ENCODE measurements at places on chromosomes 5 and 9.

DNA sequence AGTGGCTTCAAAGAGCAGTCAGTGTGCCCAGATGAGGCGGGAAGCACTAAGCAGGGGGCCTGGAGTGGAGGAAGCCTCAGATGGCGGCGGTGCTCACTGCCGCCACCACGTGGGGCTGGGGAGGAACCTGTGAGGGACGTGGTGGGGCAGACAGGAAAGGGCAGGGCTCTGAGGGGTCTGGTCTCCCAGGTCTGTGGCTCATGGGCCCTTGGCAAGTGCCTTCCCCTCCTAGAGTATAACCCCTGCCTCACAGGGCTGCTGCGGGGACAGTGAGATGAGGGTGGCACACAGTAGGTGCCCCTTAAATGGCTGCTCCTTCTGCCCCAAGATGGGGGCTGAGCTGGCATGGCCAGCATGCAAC lies 26.6 kb downstream of the NR5A1 start:
- no peak for DNase-seq

DNA sequence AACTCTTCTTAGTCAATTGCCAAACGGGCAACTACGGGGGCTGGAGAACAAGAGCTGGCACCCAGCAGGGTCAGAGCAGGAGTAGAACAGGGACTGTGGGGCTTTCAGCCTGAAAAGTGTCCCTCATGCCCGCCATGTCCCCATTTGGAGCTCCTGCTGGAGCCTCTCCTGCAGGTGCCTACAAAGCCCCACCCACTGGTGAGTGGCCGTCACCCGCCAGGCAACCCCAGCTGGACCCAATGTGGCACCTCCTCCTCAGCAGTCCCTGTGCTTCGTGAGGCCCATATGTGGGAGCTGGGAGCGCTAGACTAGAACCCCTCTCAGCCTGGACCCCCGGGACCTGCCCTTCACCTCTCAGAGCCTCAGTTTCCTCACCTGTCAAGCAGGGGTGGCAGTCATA lies 40.9 kb downstream of the VAV2 start:
- no peak for DNase-seq

DNA sequence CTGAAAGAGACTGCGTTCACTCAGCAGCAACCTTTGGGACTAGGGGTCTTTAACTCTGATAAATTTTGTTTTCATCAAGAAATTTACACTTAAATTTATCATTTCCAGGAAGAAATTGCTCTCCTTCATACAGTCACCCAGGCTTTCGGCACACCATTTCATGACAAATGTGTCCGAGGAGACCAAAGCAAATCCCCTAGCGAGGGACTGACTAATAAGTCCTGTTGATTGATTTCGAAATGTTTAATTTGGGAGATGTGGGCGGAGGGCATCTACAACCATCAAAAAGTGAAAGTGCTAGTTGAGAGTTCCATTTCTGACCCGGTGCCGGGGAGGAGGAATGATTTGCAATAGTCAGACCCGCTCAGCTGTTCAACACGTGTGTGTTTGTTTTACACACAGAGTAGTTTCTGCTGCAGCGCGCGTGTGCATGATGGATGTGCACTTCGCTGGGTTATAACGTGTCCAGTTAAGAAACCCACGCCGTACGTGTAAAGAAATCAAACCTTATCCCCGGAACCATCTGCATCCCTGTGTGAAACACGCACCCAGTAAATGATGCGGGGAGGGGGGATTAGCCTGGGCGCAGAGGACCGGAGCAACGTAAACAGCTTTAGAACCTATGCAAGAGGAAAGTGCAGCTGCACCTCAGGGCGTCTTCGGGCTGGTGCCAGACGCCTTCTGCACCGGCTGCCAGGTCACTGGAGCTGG lies 845 bp upstream of the NR4A3 start:
- DNase-seq, result no peak

GRCh38 chr5:170791325-170791954 lies 7.9 kb downstream of the GABRP start:
- no peak for DNase-seq

DNA sequence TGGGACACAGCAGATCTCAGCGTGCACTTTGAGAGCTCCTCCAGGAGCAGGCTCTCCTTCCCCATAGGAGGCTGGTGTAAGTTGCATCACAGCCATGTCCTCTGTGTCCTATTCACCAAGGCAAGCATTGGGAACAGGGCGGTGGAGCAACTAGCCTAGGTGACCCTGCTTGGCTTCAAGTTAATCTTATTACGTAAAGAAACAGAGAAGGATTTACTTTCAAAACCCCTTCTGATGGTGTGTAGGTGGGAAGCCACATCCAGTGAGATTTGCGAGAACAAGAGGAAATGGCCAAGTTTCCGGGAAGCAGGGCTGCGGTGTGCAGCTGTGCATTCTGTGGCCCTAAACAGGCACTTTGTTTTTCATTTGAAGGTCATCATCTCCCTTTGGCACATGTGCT lies 80.2 kb downstream of the TRIO start:
- no peak for DNase-seq

GRCh38 chr5:2187687-2188086 lies 305.0 kb upstream of the IRX4 start:
- no peak for DNase-seq

- no peak for DNase-seq
Measured at GRCh38 chr9:38035873-38036272, 33.2 kb downstream of the SHB start.

DNA sequence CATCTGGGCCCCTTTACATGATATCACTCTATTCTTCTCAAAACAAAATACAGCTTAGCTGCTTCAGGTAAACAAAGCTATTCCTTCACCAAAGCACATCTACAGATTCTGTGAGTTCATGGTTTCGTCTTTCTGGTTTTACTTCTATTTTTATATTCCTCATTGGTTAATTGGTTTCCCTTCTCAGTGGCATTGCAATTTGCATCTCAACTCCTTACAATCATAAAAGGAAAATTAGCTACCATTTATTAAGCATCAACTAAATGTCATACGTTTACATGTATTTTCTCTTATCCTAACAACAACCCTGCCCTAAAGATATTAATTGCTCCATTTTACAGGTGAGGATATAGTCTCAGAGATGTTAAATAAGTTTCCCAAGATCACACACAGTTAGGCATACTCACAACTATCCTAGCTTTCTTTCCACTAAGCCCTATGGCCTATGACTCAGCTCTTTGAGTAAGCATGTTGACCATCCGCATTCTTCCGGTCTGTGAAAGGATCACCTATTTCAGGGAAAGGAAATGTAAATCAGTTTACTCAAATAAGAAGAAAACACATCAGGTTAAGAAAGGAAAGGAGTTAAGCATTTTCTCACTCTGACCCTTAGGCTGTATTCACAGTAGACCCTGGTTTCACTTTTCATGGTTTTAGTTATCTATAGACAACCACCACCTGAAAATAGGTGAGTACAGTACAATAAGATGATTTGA lies 146.1 kb downstream of the CAAP1 start:
- no peak for DNase-seq

DNA sequence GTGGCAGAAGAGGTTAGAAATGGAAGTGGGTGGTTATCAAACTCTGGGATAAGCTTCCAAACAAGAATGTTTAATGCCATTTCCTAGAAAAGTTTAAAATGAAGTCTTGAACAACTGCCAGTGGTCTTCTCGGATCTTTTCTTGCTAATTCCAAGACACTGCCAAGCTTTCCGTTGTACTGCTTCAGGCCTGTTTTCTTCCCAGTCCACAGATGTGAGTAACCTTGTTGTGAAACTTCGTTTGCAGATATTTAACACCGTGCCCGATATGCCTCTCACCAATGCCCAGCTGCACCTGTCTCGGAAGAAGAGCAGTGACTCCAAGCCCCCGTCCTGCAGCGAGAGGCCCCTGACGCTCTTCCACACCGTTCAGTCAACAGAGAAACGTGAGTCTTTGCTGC lies 269.8 kb downstream of the NR3C1 start:
- no peak for DNase-seq

GRCh38 chr5:131389096-131389868 lies 125.4 kb downstream of the CDC42SE2 start:
- DNase-seq, result no peak

DNA sequence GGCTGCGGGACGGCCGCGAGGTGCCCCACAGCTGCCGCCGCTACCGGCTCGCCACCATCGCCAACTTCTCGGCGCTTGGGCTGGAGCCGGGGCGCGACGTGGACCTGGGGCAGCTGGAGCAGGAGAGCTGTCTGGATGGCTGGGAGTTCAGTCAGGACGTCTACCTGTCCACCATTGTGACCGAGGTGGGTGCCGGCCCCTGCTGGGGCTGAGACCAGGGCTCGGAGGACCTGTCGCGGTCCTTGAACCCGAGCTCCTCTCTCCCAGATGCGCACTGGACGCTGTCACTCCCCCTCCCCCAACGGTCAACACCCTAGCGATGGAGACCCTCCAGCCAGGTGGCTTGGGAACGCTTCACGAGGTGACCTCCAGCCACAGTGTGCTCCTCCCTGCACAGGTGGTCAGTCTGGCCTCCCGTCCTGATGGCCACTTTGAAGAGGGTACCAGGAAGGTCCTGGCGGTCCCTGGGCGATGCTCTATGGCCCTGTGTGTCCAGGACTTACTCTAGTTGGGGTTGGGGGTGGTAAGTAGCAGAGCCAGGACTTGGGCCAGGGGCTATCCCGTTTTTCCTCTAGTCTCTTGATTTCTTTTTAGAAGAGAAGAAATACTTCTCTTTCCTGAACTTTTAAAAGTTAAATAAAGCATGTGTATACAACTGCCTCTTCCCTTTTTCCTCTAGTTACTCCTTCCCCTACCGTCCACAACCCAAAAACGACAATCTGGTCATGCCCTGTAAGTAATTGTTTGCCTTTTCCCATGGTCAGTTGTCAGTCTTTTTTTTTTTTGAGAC lies 866 bp downstream of the SLC22A5 start:
- DNase-seq, result no peak

DNA sequence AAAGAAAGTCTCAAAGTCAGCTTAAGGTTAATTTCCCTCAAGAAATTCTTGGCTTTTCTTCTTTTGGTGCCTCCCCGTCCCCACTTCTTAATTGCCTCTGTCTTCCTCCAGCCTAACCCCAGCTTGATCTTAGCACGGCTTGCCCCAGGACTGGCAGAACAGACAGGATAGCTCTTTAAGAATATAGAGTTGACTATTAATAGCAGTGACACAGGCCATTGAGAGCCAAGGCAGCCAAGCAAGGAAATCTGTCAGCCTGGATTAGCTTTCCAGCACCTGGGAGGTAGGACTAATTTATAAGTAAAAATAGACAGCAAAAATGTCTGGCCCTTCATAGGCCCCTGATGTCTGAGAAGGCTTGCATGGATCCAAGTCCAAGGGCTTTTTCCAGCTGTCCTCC lies 384.6 kb upstream of the SLC30A5 start:
- DNase-seq, result no peak

GRCh38 chr5:139856714-139857113 lies 61.1 kb downstream of the PSD2 start:
- DNase-seq, result no peak

All from esophagus squamous epithelium (tissue), 5 donors.